ENCODE measurements at places on chromosomes 7 and 10.

GRCh38 chr7:74092964-74093471, 9.4 kb downstream of the LIMK1 start:
- no peak for DNase-seq

- DNase-seq, result no peak
Observed at GRCh38 chr7:127957886-127958285, 73.4 kb downstream of the LRRC4 start.

DNA sequence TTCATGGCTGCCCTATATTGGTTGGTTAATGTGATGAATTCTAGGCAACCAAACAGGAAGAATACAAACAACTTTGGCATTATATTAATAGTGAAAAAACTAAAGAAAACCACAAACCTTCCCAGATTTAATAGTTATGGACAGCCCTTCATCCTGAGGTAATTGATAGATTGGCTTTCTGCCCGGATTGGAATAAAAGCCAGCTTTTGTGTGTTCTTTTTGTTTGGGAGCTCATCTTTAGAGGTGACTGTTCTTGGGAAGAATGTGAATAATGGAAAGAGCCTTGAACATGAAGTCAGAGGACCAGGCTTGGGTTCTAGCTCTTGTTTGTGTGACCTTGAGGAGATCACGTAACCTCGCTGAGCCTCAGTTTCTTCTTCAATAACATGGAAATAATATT, 92.3 kb downstream of the VTI1A start:
- no peak for DNase-seq

DNA sequence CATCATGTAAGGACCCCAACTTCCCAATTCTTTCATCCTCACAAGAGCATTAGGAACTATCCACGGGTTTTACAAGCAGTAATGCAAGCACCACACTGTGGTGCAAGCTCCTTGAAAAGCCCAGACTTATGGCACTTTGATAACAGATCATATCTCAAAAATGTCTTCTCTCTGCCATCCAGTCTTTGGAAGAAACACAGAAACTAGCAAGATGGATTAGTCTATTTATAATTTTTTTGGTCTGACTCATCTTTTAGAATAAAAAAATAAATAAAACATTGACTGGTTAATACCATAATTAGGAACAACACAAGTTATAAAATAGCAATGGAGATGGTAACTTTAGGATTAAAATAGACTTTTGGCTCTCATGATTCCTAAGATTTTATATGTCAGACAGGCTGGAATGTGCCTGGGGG, 49.0 kb upstream of the CALD1 start:
- DNase-seq, result no peak

DNA sequence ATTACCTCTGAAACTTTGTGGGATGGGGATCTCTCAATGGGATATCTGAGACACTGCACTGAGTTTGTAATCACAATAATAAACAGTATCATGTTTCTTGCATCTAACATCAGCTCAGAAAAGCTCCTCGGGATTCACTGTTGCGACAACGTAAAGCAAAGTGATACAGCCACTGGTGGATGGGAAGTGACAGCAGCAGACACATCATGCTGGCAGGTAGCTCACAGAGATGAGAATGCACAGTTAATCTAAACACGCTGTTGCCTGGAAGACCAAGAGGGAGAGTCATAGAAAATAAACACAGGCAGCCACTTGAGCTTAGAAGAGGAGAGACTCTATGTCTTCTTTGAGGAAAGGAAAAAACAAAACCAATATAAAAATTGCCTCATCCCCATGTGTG, 513.8 kb downstream of the MAGI2 start:
- no peak for DNase-seq

- no peak for DNase-seq
Observed at GRCh38 chr7:117152213-117153007, 170.4 kb downstream of the WNT2 start.

- DNase-seq, result no peak
Observed at GRCh38 chr10:13790196-13790595, 203.4 kb downstream of the PRPF18 start.

DNA sequence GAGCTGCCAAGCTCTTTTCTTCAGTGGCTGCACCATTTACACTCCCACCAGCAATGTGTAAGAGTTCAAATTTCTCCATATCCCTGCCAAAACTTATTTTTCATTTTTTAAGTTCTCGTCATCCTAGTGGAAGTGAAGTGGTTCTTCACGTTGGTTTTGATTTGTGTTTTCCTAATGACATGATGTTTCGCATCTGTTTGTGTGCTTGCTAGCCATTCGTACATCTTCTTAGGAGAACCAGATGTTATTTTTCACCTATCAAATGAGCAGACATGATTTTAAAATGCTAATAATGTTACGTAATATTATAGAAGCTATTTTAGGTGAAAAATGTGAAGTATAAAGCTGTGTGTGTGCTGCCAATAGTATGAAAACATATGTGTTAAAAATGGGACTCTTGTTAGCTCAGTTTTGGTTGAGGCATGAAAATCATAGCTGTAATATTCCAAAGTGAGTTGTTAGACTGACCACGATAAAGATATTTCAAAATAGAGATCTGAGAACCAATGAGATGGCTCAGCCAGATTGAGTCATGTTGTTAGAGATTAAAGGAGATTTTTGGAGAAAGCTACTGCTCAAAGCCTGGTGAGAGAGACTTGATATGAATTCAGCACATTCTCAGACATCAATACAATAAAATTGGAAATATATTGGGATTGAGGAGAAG, 25.9 kb upstream of the GALNT11 start:
- no peak for DNase-seq

- peak; percentile 21 for DNase-seq
Observed at GRCh38 chr10:84267503-84268126, 22.8 kb downstream of the RGR start.

- DNase-seq, result no peak
Observed at GRCh38 chr10:44809647-44810046, 101.5 kb upstream of the TMEM72 start.

- no peak for DNase-seq
Observed at GRCh38 chr10:127986531-127987466, 79.9 kb downstream of the PTPRE start.

GRCh38 chr7:39355664-39356063, 210.5 kb upstream of the YAE1 start:
- DNase-seq, result no peak

- DNase-seq, result no peak
Observed at GRCh38 chr10:69458430-69459100, 7.3 kb downstream of the TSPAN15 start.

- DNase-seq, result no peak
Observed at GRCh38 chr10:126400641-126401040, 12.4 kb upstream of the ADAM12 start.

Measured in KG1 (cell line).